Endodermal cell (in vitro differentiated cells): ENCODE measurements at places on chromosomes 13 and 19. TPM values are rescaled to one million over a fixed set of nuclear protein-coding genes. Genes with fewer than 3 reads are reported as not detected.
A peak's percentile ranks its signal among the peaks of the same experiment; 100 is the strongest.

DNA sequence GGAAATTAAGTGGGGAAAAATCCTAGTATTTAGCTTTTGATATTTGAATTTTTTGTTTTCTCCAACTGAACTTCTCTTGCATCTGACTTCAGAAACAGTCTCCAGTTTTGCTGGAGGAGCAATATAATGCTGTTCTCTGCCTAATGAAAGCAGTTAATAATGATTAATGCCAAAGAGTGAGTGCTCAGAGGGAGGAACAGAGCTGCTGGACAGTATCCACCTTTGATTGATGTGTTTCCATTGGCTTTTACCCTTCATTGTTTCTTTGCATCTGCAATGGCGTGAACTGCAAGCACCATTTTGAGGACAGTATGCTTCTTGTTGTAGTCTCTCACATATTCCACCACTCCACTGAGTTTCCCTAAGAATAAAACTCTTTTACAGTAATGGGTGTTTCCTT lies 193.4 kb downstream of the ITGBL1 start:
- no peak overlapping the region for H3K4me3 ChIP-seq
- H3K27me3 ChIP-seq = no peaks in the 10 kb centered on the region
- no peak for DNase-seq

- H3K36me3 ChIP-seq = no peaks in the 10 kb centered on the region
- H3K27ac ChIP-seq = no peak overlapping the region
- peaks cover 24% of the 10 kb centered on the region for H3K27me3 ChIP-seq
- DNase-seq = no peak
- H3K4me3 ChIP-seq = no peak overlapping the region
- H3K4me1 ChIP-seq = peaks cover 21% of the 10 kb centered on the region
Measured at GRCh38 chr13:45846681-45847080, 4.9 kb downstream of the SIAH3 start.

DNA sequence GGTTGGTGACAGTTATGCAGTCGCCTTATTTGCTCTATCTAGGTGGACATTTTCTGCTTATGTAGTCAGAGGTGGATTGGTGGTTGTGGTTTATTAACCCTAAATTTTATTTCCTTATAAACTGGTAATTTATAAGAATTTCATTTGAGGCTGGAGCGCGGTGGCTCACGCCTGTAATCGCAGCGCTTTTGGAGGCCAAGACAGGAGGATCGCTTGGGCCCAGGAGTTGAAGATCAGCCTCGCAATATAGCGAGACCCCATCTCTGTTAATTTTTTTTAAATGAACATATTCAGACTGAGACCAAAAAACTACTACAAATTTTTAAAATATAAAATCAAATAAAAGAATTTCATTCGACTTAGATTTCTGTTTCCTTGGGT lies 810 bp downstream of the ZNF627 start:
- DNase-seq = no peak
- peaks cover 3% of the 10 kb centered on the region for H3K4me1 ChIP-seq
- no peaks in the 10 kb centered on the region for H3K27me3 ChIP-seq
- H3K27ac ChIP-seq = peak overlapping the region; percentile 99
- H3K36me3 ChIP-seq = peaks cover 39% of the 10 kb centered on the region

- H3K4me1 ChIP-seq = peaks cover 11% of the 10 kb centered on the region
- no peaks in the 10 kb centered on the region for H3K36me3 ChIP-seq
- peak; percentile 68 for DNase-seq
- peaks cover 100% of the 10 kb centered on the region for H3K27me3 ChIP-seq
Measured at GRCh38 chr19:13018035-13018914, 23.0 kb downstream of the NFIX start.

DNA sequence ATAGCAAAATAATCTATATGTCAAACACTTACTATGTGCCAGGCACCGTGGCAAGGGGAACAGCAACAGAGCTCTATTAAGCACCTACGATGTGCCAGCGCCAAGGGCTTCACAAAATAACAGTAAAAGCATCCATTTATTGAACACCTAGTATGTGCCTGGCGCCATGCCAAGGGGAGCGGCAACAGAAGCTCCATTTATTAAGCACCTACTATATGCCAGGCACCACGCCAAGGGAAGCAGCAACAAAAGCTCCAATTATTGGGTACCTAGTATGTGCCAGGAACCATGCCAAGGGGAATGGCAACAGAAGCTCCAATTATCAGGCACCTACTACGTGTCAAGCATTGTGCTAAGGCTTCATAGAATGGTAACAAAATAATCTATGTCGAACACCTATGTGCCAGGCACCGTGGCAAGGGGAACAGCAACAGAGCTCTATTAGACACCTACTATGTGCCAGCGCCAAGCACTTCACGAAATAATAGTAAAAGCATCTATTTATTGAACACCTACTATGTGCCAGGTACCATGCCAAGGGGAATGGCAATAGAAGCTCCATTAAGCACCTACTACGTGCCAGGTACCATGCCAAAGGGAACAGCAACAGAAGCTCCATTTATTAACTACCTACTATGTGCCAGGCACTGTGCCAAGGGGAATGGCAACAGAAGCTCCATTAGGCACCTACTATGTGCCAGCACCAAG lies 107.7 kb downstream of the PTPRS start:
- H3K4me3 ChIP-seq = no peak overlapping the region
- no peak for DNase-seq
- no peak overlapping the region for H3K27ac ChIP-seq

GRCh38 chr13:111247552-111247951 lies 72.9 kb upstream of the TEX29 start:
- no peak overlapping the region for H3K27ac ChIP-seq
- H3K4me1 ChIP-seq = peaks cover 7% of the 10 kb centered on the region
- DNase-seq = no peak
- no peaks in the 10 kb centered on the region for H3K27me3 ChIP-seq
- no peak overlapping the region for H3K4me3 ChIP-seq

GRCh38 chr13:95708811-95709500 lies 32.0 kb downstream of the DNAJC3 start:
- no peaks in the 10 kb centered on the region for H3K4me1 ChIP-seq
- no peak overlapping the region for H3K27ac ChIP-seq
- no peak for DNase-seq
- no peak overlapping the region for H3K4me3 ChIP-seq
- no peaks in the 10 kb centered on the region for H3K27me3 ChIP-seq
- peaks cover 38% of the 10 kb centered on the region for H3K36me3 ChIP-seq

DNA sequence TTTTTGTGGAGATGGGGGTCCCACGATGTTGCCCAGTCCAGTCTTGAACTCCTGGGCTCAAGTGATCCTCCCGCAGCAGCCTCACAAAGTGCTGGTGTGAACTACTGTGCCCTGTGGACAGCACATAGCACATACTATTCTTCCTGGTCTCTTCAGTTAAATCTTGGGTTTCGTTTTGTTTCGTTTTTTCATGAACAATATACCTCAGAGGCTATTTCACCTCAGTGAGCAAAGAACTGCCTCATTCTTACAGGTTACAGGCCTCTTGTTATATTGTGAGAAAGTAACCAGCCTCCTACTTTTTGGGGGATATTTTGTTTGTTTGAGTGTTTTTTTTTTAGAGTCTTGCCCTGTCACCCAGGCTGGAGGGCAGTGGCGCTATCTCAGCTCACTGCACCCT lies 1.3 kb upstream of the C3 start:
- no peaks in the 10 kb centered on the region for H3K36me3 ChIP-seq
- H3K27me3 ChIP-seq = no peaks in the 10 kb centered on the region
- H3K27ac ChIP-seq = no peak overlapping the region
- DNase-seq = no peak
- no peaks in the 10 kb centered on the region for H3K4me1 ChIP-seq

DNA sequence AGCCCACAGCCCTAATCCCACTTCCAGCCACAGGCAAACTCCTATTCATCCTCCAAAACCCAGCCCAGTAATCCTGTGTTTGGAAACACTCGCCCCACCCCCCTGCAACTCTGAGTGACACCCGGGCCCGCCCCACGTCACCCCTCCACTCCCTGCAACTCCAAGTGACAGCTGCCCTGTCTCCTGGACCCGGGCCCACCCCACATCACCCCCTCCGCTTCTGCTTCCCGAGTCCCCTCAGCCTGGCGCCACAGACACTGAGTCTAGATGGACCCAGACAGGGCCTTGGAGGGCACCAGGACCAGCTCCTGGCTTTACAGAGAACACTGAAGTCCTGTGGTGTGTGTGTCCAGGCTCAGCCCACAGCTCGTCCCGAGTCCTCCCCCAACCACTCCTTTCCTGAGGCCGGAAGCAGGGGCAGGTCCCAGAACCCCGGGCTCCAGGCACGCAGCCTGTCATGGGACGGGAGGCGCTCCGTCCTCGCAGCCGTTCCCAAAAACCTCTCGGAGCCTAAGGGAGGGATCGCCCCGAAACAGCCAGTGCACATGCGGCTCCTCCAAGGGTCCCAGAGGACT lies 7.7 kb downstream of the REXO1 start:
- no peak overlapping the region for H3K27ac ChIP-seq
- no peak for DNase-seq
- peaks cover 3% of the 10 kb centered on the region for H3K4me1 ChIP-seq
- no peak overlapping the region for H3K4me3 ChIP-seq

DNA sequence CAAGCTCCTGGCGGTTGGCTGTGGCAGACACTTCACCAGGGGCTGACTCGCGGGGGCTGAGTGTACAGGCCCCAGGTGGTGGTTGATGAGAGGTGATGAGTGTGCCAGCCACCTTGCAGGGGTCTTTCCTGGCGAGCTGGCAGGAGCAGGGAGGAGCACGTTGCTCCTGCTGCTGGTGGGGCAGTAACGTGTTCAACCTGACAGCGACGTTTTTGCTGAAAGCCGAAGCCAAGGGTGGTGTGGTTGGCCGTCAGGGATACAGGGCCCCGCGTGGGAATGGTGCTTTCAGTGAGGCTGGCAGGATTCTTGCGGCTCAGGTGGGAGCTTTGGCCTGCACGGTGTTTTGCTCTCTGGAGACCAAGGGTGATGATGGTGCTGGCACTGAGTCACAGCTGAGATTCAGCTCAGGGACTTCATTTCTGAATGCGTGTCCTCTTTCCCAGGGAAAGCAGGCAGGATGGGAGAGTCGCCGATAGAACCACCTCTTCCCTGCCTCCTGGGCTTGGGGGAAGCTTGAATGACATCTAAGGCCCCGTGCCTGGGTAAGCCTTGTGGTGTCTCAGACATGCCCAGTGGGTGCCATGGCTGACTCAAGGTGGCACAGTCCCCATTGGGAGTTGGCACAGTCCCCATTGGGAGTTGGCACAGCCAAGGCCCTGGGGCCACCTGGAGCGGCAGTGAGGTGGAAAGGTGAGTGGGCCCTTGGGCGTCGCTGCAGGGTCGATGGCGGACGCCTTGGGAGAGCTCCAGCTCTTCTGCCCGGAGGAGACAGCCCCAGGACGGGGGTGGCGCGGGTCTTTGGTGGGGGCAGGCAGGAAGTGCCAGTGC lies 8.8 kb downstream of the DAZAP1 start:
- H3K27ac ChIP-seq = peak overlapping the region; percentile 3
- H3K27me3 ChIP-seq = no peaks in the 10 kb centered on the region
- H3K36me3 ChIP-seq = peaks cover 54% of the 10 kb centered on the region
- no peak overlapping the region for H3K4me3 ChIP-seq

DNA sequence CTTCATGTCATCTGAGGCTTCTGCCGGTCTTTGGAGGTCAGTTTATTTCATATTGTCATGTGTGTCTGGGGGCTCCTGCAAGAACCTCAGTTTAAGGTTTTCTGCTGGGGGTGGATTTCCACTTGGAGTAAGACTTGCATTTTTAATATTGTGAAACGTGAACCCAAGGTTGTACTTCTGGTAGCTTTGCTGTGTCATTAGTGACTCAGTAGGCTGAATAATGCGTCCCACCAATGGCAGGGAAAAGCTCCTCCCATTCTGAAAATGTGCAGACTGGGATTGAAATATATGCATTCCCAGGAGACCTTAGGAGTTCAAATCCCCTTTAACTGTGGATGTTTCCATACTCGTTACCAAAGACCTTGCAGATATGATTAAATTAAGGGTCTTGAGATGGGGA lies 46.2 kb downstream of the ING1 start:
- no peaks in the 10 kb centered on the region for H3K36me3 ChIP-seq
- no peak overlapping the region for H3K4me3 ChIP-seq
- H3K27me3 ChIP-seq = no peaks in the 10 kb centered on the region

DNA sequence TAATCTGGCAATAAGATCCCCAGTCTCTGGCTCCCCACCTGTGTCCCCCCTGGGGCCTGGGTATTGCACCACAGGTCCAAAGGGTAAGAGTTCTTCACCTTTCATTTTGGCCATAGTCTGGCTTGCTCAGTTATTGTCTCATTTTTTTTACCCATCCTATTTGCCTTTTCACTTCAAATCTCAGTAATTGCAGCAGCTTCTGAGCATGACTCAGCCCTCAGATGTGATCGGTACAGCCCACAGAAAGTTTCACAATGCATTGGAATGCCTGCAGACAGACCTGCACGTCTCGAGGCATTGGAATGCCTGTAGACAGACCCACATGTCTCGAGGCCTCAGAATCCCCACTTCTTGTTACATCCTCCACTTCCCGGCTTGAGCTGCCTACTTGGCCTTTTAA lies 173.6 kb downstream of the NUFIP1 start:
- peak; percentile 67 for DNase-seq
- no peak overlapping the region for H3K4me3 ChIP-seq
- no peaks in the 10 kb centered on the region for H3K36me3 ChIP-seq
- no peaks in the 10 kb centered on the region for H3K4me1 ChIP-seq
- H3K27ac ChIP-seq = no peak overlapping the region

DNA sequence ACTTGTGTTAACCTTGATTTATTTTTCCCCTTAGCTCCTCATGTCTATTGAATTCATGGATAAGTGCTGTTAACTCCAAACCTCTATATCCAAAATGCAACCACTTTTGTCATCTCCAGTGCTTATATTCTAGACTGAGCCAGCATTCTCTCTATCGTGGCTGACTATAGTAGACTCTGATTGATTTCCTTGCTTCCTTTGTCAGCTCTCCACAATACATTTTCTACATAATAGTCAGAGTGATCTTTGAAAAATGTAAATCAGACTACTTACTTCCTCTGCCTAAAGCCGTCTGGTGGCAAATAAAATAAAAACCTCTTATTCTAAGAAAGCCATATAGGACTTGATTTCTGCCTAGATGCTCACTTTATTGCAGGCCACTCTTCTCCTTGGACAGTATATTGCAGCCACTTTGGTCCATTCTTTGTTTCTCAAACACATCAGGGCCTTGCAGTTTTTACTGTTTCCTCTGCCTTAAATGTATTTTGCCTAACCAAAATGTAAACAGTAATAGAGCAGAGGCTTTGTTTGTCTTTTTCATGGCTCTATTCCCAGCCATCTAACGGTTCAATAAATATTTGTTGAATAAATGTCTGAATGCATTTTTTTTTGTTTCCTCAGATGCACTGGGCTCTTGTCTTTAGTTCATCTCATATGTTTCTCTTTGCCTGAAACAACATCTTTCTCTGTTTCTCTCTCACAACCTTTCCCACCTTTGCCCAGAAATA lies 243.6 kb upstream of the CSNK1A1L start:
- H3K27me3 ChIP-seq = no peaks in the 10 kb centered on the region
- H3K4me1 ChIP-seq = peaks cover 4% of the 10 kb centered on the region
- DNase-seq = no peak
- H3K27ac ChIP-seq = no peak overlapping the region
- no peak overlapping the region for H3K4me3 ChIP-seq
- H3K36me3 ChIP-seq = no peaks in the 10 kb centered on the region

The CAPN12 gene
- 14.5 to 83.6 TPM (median 15.4 TPM) in 3 replicates for total RNA-seq

The ZNF90 gene
- total RNA-seq = 113 to 135 TPM (median 125 TPM) in 3 replicates

The GZMM gene
- total RNA-seq = not detected in 2 replicates

The ERVV-1 gene
- total RNA-seq = not detected in 2 replicates

The ATP7B gene
- total RNA-seq = 15.3 and 20.4 TPM in 2 replicates

The MATK gene
- total RNA-seq = 4.8 and 5.8 TPM in 2 replicates

The IRGC gene
- not detected in 3 replicates for total RNA-seq

The ZNF585A gene
- 19.6 and 20.9 TPM in 2 replicates for total RNA-seq
